Psoas muscle (tissue), 8 donors: ENCODE measurements at places on chromosomes 7 and 10.

GRCh38 chr7:24197852-24198251 lies 86.1 kb upstream of the NPY start:
- no peak for DNase-seq

DNA sequence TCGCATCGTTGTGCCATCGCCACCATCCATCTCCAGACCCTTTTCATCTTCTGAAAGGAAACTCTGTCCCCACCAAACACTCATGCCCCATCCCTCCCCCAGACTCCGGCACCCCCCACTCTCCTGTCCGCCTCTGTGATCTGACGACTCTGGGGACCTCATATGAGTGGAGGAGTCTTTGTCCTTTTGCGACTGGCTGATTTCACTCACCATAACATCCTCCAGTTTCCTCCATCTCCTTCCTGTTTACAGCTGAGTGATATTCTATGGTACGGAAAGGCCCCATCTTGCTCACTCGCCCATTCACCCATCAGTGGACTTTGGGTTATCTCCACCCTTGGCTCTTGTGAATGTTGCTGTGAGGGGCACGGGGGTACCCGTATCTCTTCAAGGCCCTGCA lies 11.8 kb upstream of the INSIG1 start:
- DNase-seq, result no peak

GRCh38 chr7:39375047-39375873 lies 190.9 kb upstream of the YAE1 start:
- DNase-seq, result no peak

DNA sequence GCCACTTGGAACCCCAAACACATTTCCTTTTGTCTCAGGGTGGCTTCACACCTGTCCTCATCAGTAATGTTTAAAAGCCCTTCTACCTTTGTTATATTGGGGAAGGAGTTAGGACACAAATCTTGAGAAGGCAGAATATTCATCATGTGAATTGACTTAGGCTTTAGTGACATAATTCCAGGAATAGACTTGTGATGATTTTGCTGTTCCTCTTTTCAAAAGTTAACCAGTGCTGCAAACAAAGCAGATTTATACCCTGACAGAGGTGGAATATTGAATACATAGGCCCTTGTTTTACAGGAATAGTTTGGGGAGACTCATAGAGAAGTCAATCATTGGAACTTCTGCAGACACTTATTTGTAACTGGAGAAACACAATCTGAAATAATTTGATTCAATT lies 27.0 kb downstream of the ZNF786 start:
- DNase-seq, result no peak

GRCh38 chr10:61049386-61049785 lies 105.4 kb upstream of the RHOBTB1 start:
- no peak for DNase-seq
